ENCODE measurements at places on chromosomes 12 and 14.

- peak; percentile 83 for DNase-seq
These were observed 419 bp upstream of the SH2B3 start for GRCh38 chr12:111405149-111405858.

GRCh38 chr14:94011795-94012194 is 14.3 kb upstream of the OTUB2 start:
- DNase-seq, result no peak

DNA sequence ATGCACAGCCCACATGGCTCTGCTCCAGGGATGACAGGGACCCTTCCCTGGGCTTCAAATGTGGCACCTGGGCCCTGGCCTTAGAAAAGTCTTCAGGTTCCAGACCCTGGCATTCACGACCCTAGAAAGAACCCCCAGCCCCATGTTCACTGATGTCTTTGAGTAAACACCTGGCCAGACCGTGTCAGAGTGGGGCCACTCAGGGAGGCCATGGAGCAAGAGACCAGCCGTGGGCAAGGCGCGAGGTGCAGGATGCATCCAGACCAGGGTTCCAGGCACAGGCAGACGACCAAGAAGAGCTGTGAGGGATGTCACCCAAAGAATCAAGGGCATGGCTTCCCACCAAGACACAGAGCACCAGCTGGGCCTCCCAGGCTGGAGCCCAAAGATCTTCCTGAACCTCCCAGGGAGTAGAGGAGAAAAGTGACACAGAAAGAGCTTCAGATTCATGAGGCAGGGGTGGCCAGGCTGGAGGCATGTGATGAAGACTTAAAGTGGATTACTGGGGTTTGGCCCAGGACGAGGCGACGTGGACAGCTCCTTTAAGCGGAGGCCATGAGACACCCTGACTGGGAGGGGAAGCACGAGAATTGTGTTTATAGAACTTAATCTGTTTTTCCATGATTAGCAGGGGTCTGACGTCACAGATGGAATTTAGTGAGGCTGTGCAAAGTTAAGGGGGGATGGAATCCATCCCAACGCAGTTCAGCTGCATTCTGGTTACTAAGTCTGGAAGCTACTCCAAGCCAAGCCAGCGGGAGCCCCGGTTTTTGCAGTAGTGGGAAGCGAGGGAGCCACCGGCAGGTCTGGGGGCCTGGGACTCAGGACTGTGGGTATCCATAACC is 61.6 kb downstream of the ARL6IP4 start:
- DNase-seq, result peak; percentile 51

DNA sequence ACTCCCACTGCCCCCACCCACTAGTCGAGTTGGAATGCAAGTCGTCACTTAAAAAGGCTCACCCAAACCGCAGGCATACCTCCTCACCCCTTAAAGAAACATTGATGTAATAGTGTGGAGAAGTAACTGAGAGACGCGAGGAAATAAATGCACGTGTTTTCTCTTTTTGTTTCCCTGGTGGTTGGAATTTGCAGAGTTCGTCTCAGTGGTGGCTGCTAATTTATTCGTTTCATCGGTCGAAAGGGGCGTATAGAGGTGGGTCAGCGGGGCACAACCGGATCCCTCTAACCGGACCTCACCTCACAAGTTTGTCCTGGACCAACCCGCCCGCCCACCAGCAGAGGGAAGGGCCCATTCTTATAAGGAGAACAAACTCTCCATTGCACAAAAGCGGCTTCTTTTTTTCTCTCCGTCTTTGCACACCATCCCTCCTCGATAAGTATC is 5.0 kb upstream of the NPAS3 start:
- DNase-seq, result no peak

DNA sequence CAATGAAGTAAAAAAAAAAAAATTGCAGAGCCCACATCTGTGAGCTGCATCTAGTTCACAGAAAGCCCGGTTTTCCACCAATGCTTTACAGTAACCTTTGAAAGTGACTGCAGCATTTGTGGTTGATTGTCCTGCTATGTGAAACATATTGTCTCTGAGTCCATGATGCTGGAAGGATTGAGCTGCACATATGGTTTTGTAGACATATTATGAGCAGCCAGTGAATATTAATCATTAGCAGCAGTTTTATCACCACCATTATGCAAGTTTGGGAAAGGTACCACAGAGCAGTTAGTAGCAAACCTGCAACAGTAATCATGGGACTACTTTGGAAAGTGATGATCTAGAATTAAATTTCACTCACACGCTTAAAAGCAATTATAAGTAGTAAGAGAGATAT is 151.5 kb upstream of the PRICKLE1 start:
- no peak for DNase-seq

DNA sequence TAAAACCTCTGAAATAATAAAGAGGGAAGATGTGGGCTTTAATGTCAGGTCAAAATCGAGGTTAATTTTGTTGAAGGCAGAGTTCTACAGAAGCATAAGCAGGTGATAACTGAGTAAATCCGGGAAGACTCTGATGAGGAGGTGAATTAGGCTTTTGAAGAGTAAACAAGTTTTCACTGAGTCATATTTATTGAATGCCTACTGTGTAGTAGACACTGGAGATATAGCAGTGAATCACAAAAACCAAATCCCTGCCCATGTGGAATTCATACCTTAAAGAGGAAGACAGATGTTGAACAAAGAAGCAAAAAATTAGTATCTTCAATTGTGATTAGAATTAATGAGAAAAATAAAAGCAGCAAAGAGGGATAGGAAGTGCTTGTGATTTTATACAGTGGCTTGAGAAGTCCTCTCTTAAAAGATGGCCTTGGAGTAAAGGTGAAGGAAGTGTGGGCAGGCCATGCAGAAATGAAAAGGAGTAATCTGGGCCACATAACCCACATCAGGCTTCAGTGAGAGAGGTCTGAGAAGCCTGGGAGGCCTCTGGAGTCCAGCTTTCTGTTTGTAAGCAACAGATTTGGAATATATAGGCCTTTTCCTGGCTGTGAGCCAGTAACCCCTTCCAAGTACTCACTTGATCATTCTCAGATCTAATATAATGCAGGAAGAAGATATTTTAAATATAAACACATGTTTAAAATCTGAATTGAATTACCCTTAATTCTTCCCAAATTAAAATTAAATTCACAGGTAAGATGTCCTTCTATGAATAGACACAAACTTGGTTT is 46.7 kb downstream of the BHLHE41 start:
- no peak for DNase-seq

DNA sequence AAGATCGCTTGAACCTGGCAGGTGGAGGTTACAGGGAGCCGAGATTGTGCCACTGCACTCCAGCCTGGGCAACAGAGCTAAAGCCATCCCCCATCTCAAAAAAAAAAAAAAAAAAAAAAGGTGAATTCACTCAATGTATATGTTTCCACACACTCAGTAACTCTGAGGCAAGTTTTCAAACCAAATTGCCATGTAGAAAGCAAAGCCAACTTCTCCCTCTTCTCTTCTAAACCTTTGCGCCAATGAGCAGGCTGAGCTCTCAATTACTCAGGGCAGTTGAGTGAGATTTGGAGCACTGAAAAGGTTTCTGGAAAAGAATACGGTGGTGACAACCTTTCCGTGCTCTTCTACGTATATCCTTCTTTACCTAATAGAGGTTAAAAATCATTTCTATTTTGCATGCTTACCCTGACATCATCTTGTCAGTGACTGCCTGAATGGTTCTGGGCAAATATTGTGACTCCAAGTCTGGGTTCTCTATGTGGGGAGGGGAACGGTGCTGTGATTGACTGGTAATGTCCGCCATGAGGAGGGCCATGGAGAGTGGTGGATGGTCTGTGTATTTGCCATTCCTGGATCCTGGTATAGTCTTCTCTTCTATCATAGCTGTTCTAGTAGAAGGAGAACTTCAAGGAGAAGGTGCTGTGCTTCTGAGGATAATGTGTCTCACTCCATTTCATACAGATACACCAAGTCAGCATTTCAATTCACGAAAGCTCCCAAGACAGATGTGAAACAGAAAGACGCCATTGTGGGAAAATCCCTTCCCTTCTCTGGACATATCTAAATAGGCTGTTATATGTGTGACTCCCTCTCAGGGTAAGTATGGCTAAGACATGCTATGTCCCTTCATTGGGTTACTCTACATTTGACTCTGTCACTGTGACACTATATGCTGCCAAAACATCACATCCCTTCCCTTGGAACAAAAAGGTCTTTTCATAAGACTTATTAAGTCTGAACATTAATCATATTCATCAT is 46.2 kb upstream of the MED13L start:
- DNase-seq, result no peak

- DNase-seq, result no peak
These were observed 78.0 kb downstream of the DBX2 start for GRCh38 chr12:44972746-44973421.

- DNase-seq, result no peak
These were observed at the start of gene ACOT4 for GRCh38 chr14:73591690-73592449. Gene ACOT4, plus strand, starts transcription at chr14:73591873. Its CDS starts 87 bp downstream, at chr14:73591960.

GRCh38 chr14:81269100-81269978 is 48.6 kb upstream of the GTF2A1 start:
- peak; percentile 15 for DNase-seq

DNA sequence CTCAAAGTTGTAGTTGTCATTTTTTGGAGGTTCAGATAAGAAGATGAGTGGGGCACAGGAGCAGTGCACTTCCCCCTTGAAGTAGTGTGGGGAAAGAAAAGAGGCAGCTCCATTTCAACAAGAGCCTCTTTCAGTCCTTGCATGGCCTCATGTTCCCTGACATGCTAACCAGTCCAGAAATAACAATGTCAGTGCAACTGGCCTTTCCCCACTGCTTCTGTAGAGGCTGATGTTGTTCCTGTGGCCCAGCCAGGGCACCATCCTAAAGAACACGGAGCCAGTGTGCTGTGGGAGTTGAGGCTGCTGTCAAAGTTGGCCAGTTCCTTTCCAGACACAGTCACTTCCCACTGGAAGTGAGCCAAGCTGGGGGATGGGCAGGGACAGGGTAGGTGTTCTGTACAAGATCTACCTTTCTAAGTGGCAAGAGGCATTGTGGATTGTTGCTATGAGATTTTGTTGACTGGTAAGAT is 77.7 kb upstream of the SLC38A2 start:
- no peak for DNase-seq

DNA sequence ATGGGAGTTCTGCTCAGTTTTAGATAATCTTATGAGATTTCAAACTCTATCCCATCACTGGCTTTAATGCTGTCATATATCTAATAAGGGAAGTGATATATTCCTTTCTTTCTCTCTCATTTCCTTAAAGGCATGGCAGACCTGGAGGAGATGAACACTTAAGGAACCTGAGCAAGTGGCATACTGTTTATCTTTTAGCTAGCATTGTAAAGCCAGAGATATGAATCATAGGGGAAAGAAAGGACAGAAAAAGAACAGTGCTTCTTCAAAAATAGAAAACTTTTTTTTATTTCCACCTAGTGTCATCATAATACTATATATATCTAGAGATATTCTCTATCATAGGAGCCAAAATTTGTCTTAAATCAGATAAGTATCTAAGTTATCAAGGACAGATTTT is 68.3 kb upstream of the PSMA6 start:
- DNase-seq, result no peak

DNA sequence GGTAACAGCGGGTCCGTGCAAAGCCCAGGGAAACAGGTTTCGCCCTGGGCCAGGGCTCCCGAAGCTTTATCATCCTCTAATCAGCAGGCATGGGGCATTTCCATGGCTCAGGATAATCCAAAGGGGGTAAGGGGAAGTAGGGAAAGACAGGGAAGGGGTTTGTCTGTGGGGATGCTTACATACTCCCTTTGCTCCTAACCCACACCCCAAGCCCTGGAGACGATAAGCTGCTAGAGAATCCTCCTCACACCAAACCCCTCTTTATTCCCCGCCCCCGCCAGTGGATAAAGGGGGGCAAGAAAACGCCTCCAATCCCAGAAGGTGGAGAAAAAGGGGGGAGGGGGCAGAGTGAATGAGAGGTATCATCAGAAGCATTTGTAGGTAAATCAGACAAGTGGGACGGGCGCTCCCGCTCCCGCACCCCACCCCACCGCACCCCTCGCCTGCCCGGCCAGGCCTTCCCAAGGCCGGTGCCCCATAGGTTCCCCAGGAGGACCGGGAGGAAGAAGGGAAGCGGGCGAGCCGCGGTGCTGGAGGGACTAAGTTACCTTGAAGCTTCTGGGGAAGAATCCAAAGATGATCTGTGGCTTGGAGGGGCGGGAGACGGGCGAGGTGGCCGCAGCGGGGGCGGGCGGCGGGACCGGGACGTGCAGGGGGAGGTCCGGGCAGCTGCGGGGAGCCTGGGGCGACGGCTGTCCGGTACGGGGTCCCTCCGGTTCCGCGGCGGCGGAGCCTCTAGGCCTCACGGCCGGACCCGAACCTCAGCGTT is 762 bp downstream of the PPP2R5E start:
- DNase-seq, result no peak

- no peak for DNase-seq
These were observed 1.2 kb downstream of the DUSP16 start for GRCh38 chr12:12561371-12562015.

- DNase-seq, result no peak
These were observed 23.8 kb downstream of the CFAP251 start for GRCh38 chr12:121942145-121942718.

DNA sequence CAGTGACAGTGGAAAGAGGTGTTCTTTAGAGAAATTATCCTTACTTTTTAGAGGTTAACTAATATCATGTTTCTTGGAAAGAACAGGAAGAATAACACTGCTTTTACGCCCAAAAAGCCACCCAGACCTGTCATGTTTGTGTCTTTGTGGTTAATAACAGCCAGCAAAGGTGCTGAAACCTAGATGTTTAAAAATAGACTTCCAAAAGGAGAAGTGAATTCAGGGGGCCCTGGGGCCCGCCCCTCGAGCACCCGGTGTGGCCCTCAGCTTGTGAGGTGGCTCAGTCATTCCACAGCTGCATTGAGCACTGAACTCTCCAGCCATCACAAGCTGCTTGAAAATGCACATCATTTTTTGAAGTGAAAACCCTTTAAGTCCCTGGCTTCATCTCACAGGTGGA is 20.8 kb upstream of the AMN start:
- DNase-seq, result no peak

DNA sequence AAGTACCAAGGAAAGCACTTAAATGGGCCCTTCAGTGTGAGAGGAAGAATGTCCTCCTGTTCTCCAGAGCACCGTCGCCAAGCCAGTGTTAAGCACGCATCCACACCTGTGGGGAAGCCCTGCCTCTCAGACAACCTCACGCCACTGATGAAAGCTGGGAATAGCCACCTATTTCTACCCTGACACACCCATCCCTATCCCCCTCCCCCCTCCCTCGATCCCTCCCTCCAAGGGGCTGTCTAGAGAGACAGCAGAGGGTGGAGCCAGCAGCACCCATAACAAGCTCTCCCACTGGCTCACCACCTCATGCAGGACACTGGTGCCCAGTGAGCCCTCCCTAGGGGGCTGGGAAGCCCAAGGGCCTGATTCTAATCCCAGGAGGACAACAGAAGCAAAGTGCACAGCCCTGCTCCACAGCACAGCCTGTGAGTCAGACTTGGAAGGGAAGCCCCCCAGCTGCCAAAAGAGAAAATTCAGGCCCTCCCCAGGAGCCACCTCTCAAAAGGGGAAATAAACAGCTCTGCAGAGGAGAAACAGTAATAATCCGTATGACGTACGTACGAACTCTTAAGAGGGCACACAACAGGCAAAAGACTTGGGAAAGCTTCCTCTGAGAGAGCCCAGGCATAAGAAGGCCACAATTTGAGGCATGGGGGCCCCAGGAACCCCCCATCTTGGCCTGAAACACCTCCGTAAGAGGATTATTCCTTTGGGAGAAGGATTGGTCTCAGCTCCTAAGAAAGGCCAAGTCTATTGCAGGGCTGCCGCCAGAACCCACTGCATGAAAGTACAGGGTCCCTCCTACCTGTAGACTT is 7.8 kb downstream of the PITPNM2 start:
- no peak for DNase-seq

- peak; percentile 52 for DNase-seq
These were observed 177.9 kb downstream of the RBM19 start for GRCh38 chr12:113788020-113788856.

- no peak for DNase-seq
These were observed 267.6 kb downstream of the ADGRD1 start for GRCh38 chr12:131221061-131221956.

GRCh38 chr12:128920468-128920867 is 67.2 kb downstream of the GLT1D1 start:
- no peak for DNase-seq
